GM23338 (cell line): ENCODE measurements at places on chromosomes 4 and X. TPM values are rescaled to one million over a fixed set of nuclear protein-coding genes. Genes with fewer than 3 reads are reported as not detected.

Gene GPR34
- total RNA-seq = not detected in 2 replicates

GRCh38 chr4:56668267-56668666 is 12.8 kb downstream of the HOPX start:
- H3K27ac ChIP-seq = no peak overlapping the region
- H3K4me3 ChIP-seq = no peak overlapping the region
- H3K27me3 ChIP-seq = peaks cover 11% of the 10 kb centered on the region
- H3K36me3 ChIP-seq = no peaks in the 10 kb centered on the region
- DNase-seq = peak; percentile 60

- H3K27ac ChIP-seq = no peak overlapping the region
- no peaks in the 10 kb centered on the region for H3K36me3 ChIP-seq
- H3K4me3 ChIP-seq = no peak overlapping the region
- H3K27me3 ChIP-seq = no peaks in the 10 kb centered on the region
- H3K4me1 ChIP-seq = no peaks in the 10 kb centered on the region
- DNase-seq = no peak
These were observed 50.5 kb upstream of the FAM9C start for GRCh38 chrX:13094828-13095341.

DNA sequence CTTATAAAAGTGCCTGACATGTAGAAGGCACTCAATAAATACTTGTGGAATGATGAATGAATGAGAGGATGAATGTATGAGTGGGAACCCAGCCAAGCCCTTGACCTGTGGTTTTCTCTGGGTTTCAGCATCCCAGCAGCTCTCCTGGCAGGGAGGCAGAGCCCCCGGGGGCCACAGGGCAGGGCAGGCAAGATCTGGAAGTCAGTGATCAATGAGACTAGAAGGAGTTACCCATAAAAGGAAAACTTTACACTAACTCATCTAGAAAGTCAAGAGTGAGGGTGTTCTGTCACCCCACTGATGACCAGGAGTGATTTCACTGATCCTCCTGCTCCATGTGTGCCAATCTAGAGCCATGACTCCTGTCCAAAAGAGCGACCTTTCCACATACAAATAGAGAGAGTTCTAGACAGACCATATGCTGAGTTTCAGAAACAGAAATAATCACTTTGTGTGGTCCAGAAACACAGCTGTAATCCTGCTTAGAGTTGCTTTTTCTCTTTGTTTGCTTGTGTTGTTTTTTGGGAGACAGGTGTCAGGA is 37.4 kb downstream of the MGARP start:
- H3K27me3 ChIP-seq = no peaks in the 10 kb centered on the region
- peaks cover 24% of the 10 kb centered on the region for H3K4me1 ChIP-seq
- no peak overlapping the region for H3K4me3 ChIP-seq

- no peak for DNase-seq
- H3K4me3 ChIP-seq = no peak overlapping the region
- H3K4me1 ChIP-seq = no peaks in the 10 kb centered on the region
- no peaks in the 10 kb centered on the region for H3K36me3 ChIP-seq
These were observed 53.6 kb downstream of the PAQR3 start for GRCh38 chr4:78885598-78885997.
